AG09319 (cell line): ENCODE measurements at places on chromosomes 2 and 18.

DNA sequence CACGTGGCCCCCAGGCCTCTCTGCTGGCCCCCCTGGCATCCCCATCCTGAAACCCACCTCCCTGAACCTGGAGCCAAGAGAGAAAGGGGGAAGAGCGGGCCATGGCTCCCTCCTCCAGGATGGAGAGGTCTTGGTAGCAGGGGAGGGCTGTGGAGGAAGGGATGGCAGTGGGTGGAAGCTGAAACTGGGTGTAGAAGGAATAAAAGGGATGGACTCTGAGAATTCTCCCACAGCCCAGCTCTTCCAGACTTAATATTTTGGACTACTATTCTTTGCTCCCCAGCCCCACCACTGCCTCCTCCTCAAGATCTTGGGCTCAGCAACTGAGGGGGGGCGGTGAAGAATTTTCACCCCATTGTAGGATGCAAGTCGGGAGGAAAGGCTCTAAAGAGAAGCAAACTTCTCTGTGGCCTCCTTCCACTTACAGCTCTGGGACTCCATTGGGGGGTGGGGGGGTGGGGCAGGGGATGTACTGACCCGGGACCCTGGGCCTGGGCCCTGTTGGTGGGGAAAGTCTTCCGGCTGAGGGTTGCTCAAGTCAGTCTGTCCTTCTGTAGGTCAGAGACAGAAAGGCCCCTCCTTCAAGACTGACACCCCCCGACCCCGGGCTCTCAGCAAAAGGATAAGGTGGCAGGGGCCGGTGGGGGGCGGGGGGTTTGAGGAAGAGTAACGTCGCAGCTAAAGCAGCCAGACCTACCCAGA, 501 bp downstream of the TNS1 start:
- no peak for DNase-seq

- DNase-seq: no peak
Measured at GRCh38 chr2:26442707-26443106, 35.2 kb downstream of the OTOF start.

DNA sequence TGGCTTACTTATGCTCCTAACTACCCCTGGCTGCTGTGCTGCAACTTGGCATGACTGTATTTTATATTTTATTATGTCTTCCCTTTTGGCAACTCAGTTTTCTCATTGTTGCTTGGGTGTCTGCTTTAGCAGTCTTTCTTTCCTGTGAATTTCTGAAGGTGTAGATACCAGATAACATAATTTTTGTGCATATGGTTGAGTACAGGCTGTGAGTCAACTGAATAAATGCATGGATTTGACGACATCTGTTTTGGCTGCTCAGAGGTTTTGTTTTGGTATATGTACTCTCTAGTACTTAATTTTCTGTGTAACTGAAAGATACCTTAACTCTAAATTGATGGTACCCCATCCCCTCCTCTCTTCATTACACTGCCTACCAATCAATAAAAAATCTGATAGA, 303.1 kb downstream of the PTPRM start:
- DNase-seq: no peak

- no peak for DNase-seq
Measured at GRCh38 chr2:109591206-109591605, 22.6 kb downstream of the SEPTIN10 start.

DNA sequence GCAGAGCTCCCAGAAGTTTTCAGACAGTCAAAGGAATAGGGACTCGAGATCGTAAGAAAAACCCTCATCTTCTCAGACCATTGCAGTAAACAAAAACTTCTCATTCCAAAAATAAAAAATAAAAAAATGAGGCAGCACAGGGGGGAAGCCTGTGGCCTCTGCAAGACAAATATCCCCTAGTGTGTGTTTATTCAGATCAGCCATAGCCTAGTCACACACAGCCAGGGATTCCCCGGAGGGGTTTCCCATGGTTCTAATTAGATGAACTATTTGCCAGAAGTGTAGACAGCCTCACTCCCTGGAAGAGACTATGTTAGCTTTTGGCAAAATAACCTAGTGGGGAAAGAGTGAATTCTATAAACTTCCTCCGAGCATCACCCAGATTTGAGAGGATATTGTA, 122.9 kb upstream of the KLF7 start:
- DNase-seq: no peak

DNA sequence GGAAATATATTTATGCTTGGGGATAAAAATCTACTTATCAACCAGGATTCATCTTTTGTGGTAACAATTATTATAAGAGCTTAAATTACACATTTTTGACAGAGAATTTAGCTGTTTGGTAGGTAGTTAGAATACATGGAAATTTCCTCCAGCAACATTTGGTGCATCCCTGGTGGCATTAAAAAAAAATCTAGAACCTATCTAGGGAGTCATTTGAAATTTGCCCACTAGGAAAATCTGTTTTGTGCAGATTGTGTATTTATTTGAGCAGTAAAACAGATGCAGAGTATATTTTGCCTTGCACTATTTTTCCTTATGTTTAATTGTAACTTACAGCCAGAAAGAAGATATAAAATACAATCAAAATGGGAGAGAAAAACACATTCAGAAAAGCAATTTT, 208.4 kb upstream of the LRP1B start:
- no peak for DNase-seq

DNA sequence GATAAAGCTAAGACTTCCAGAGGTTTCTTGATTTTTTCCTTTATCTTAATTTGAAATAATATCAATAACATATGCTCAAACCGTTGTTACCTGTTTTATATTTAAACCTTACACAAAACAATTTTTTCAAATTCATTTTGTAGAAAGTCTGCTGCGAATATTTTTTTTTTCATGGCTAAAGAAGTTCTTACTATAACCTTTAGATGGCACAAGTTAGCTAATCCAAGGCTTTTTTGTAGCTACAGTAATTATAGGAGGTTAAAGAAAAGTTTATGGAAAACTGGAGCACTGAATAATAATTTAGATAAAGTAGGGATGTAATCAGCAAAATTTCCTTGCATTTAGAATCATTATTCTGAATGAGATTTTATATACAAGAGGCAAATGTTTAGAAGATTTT, 78.0 kb upstream of the PNPT1 start:
- DNase-seq: peak; percentile 27

GRCh38 chr2:88198308-88198707, 28.2 kb downstream of the THNSL2 start:
- no peak for DNase-seq

GRCh38 chr18:79687806-79688205, 8.2 kb downstream of the CTDP1 start:
- no peak for DNase-seq

DNA sequence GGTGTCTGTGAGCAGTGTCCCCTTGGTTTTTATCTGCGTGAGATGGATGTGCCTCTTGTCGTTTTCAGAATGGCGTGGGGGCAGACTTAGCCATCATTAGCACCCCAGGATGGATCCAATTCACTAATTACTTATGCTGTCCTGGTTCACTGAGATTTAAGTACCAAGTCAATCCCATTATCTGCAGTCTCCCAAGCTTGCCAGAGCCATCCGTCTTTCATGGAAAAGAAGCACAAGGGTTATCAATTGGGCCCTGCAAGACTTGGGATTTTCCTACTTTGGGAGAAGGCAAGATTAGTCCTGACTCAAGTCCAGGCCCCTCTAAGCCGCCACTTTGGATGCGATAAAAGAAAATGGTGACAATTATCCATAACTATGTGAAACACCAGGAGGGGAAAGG, 404.0 kb downstream of the TMEM182 start:
- DNase-seq: no peak

DNA sequence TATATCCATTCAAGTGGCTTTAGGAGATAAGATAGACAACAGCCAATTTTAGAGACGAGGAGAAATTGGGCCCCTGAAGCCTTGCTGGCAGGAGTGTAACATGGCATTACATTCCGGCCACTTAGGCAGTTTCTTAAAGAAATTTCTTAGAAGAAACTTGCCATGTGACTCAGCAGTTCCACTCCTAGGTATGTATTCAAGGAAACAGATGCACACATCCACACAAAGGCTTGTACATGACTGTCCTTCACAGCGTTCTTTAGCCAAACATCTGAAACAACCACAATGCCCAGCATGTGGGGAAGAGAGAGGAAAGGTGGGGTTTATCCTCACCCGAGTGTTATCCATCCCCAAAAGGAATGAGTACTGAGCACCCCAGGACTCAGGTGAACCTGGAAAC, 107.1 kb downstream of the NFATC1 start:
- DNase-seq: no peak

- no peak for DNase-seq
Measured at GRCh38 chr2:65386989-65387388, 45.4 kb downstream of the SPRED2 start.

GRCh38 chr2:23745068-23745725, 181.7 kb downstream of the ATAD2B start:
- DNase-seq: no peak

GRCh38 chr2:235937087-235937486, 231.1 kb downstream of the GBX2 start:
- DNase-seq: no peak

- DNase-seq: no peak
Measured at GRCh38 chr2:236865052-236865451, 220.6 kb upstream of the COPS8 start.

DNA sequence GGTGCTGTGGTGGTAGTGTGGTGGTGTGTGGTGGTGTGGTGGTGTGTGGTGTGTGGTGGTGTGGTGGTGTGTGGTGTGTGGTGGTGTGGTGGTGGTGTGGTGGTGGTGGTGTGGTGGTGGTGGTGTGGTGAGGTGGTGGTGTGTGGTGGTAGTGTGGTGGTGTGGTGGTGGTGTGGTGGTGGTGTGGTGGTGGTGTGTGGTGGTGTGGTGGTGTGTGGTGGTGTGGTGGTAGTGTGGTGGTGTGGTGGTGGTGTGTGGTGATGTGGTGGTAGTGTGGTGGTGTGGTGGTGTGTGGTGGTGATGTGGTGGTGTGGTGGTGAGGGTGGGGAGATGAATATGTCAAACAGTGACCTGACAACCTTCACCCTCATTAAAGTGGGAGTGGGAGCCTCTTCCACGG, 55.6 kb upstream of the DLGAP1 start:
- no peak for DNase-seq

- DNase-seq: no peak
Measured at GRCh38 chr18:46034230-46034629, 37.8 kb downstream of the PSTPIP2 start.

GRCh38 chr18:65468881-65469280, 281.9 kb upstream of the CDH7 start:
- DNase-seq: no peak

- DNase-seq: no peak
Measured at GRCh38 chr2:124039032-124039431, 13.9 kb downstream of the CNTNAP5 start.

DNA sequence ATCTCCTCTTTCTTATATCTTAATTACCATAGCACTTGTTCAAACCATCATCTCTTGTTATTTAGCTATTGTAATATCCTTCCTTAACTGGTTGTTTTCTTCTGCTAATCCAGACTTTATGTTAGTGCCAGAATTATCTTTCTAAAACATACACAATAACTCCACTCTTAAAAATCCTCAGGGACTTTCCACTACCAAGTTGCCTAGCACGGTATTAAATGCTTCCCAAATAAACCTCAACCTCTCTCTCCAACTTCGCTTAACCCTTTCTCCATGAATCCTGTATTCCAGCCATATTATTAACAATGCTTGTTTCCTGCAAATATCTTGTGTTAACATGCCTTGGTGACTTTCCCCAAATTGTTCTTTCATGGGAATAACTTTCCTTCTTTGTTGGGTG, 84.5 kb downstream of the FAM228A start:
- no peak for DNase-seq

GRCh38 chr18:51138936-51139335, 58.5 kb downstream of the MEX3C start:
- DNase-seq: no peak

DNA sequence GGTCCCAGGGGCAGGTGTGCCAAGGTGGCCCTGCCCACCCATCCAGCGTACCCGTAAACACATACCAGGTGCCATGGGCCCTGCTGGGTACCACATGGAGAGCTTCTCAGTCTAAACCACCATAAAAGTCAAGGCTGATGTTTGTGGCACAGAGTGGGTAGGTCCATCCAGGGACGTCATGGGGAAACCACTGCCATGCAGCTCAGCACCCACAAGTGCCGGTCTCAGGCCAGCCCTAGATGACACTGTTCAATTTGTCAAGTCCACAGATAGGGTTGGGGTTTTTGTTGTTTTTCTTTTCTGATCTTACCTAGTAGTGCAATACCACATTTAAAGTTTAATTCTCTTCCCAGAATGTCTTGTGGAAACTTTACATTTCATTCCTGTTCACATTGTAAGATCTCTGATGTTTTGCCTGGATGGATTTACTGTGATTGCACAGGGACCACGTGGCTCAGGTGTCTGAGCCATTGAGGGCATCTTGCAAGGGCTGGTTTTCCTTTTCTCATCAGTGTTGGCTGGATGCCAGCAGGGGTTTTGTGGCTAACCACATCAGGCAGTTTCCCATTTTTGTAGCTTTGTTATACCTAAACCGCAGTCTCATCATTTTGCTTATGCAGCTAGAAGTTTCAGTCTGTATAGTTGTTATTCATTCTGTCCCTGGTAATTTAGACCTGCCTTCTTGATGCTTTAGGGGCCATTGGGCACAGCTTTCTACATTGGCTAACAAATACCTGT, 64.7 kb downstream of the STK25 start:
- DNase-seq: peak; percentile 12

GRCh38 chr18:31555971-31556747, 35.5 kb upstream of the TTR start:
- DNase-seq: peak; percentile 39

DNA sequence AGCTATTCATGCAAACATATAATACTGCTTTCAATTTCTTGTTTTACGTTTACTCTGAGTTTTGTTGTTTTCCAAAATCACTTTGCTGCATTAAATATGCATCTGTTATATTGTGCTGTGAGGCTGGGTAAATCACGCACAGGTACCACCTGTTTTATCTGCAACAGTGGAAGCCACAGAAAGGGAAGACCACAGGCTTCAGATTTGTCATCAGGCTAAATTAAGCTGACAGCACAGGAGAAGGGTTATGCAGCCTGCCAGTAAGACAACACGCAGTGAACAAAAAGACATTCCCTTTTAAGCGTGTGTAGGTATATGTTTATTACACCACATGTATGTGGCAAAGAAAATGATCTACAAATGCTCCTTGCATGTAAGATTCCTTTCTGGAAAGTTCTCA, 38.2 kb downstream of the ZNF516 start:
- DNase-seq: no peak

DNA sequence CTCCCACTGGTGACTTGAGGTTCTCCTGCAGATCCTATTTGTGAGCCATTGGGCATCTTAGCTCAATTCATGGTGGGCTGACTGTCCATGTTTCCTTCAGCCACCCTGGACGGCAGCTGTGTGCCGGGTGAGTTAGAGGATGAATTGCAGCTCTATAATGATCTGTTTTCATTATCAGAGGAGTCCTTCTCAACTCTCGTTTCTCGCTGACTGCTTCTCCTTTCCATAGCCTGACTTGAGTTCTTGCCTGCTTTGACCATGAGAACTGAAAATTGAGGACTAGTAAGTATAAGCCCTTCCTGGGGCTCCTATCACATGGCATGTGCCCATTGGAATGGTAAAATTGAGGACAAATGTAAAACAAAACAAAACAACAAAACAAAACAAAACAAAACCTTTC, 121.8 kb downstream of the CDC42EP3 start:
- no peak for DNase-seq

GRCh38 chr2:84858123-84858522, 22.8 kb downstream of the TRABD2A start:
- DNase-seq: no peak

- no peak for DNase-seq
Measured at GRCh38 chr18:48878471-48878870, 72.3 kb downstream of the SMAD7 start.
